CD4-positive, CD25-positive, alpha-beta regulatory T cell (primary cell): ENCODE measurements at places on chromosomes 3 and 15. TPM values are rescaled to one million over a fixed set of nuclear protein-coding genes. Genes with fewer than 3 reads are reported as not detected.

DNA sequence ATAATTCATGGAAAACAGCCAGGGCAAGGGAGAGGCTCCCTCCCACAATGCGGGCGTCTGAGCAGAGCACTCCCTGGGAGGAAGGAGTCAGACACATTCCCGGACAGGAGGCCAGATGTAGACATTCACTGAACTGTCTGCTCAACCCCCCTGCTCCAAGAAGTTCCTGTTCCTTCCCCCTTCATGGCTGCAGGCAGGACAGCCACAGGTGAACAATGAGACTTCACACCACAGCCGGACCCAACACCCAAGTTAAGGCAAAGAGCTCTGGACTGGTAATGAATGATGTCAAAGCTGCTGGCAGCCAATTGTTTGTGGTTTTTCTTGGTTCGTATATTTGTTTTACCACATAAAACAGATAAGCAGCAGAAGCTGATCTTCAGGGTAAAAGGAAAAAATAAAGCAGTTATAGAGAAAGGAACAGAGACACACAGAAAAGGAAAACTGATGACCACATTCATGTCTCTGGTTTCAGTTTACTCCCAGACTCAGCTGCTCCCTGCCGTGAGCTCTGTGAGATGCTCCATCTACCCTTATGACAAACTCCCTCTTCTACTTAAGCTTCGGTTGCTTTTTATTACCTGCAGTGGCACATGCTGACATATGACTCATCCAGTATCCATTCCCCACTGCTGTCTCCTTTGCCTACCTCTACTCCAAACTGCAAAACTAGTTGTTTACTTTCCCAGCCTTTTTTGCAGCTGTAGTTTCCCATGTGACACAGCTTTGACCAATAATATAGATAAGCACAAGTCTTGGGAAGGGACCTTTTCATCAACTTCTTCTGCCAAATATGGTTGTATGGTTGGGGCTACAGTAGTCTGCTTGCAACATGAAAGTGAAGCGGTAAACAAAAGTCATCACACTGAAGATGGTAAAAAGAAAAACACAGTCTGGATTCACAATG is 33.1 kb downstream of the DZIP1L start:
- no peak for DNase-seq

- DNase-seq = no peak
Observed at GRCh38 chr3:24062916-24063315, 117.8 kb downstream of the NR1D2 start.

DNA sequence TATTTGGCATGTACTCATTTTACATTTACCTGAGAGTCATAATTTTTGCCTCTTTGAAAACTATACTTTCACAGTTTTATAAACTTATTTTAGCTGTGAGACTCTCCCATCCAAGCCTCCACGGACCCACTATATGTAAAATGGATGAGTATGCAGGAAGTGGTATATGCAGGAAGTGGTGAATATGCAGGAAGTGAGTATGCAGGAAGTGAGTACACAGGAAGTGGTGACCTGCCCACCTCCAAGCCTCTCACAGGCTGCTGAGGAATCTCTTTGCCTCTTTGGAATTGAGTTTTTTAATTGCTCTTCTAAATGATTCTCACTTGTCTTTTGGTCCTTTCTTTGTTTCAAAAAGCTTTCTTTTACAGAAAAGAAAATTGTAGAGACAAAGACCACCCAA is 85.2 kb downstream of the KBTBD8 start:
- no peak for DNase-seq

RHOA gene
- 319 TPM for total RNA-seq

DNA sequence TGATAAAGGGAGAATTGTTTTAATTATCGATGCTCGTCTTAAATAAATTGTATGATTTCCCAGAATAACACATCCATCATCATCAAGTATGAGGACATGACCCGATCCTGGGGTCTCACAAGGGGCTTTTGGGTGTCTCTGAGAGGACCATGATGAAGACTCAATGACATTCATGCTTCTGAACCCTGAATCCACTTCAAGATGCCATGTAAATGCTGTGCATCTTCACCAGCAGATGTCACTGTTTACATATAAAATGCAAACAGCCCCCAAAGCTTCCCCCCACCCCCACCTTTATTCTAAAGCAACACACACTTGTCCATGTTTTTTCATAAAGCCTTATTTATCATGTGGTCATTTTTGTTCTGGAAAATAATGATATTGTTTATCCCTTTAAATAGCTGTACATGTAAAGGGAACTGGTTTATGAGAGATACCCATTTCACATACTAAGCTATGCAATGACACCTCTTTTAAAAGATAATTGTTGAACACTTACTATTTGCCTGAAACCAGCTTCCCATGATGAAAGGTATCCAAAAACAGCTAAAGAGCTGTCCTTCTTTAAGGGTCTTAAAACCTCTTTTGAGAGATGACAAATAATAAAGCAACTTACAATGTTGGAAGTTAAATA is 69.7 kb upstream of the UBE3A start:
- peak; percentile 3 for DNase-seq

SNTN gene
- total RNA-seq = not detected

DNA sequence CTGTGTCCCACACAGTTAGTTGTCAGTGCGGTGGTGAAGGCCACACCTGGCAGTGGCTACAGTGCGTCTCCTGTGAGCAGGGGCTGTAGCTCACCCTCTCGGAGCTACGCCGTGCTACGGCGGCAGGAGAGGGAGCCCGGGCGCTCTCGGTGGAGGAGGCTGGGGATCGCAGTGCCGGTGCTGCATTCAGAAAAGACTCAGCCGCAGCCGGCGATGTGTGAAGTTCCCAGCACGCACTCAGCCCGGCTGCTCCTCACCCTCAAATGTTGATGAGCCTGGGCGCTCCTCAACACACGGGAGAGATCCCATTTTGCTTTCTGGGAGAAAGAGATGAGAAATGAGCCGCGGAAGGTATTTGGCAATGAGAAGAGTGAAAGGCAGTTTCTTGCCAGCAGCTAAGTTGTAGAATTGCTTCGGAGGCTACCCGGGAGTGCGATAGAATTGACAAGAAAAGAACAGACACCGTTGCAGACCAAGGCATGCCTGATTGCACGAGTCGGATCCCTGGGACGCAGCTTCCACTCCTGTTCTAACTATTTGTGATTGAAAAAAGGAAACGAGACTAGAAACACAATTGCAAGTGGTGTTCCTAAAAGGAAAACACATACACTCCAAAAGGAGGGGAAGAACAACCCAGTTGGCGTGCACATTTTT is at the start of gene UNC13C:
TSS of gene UNC13C (plus strand) at position 189 of the 654 bp plus-strand sequence. CDS start 34,463 bp downstream, outside the sequence.
- no peak for DNase-seq

DNA sequence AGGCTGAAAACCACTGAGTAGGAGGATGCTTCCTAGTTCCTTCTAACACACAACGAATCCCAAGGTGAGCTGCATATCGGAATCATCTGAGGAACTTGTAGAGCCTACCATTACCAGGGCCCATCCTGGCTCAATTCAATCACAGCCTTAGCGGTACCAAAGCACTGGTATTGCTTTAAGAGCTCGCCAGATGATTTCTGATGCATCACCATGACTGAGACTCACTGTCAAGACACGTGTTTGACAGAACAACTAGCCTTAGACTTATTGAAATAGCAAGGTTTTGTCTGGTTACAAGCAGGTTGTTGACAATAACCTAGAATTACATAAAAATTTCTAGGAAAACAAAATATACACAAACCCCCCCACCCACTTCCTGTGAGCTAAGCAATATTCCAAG is 68.5 kb downstream of the CBLB start:
- no peak for DNase-seq

DNA sequence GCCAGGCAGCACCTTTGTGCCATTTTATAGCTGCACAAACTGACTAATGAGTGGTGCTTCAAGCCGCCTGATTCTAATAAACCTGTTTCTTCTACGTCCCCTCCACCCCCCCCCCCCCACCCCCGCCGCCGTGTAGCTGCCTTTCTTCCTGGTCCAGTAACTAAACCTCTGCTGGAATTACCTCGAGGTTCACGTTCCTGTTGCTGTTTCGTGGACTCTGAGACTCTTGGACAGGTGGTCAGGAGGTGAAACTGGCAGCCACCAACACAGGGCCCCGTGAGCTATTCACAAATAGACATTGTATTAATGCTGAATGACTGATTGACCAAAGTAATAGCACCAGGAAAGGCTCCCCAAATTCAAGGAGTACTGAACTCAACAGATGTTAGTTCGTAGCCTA is 73.9 kb downstream of the TRIM69 start:
- no peak for DNase-seq

GRCh38 chr3:135090020-135090717 is 295.1 kb downstream of the EPHB1 start:
- DNase-seq = no peak

DNA sequence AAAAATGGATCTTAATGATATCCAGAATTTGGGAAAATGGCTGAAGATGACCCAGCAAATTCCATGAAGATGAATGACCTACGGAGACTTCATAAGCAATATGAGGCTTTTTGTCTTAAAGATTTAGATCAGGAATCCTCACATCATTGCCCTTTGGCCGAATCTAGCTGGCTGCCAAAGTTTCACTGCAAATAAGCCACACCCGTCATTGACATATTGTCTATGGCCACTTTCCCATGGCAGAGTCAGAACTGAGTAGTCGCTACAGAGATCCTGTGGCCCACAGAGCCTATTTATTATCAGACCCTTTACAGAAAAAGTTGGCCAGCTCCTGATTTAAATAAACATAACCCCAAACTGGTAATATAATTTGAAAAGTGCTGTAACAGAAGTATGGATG is 307.4 kb upstream of the RARB start:
- DNase-seq = no peak

FGF12 gene
- total RNA-seq = not detected

- no peak for DNase-seq
Observed at GRCh38 chr15:57945616-57946015, 119.9 kb downstream of the ALDH1A2 start.

GOLGA6L10 gene
- 2.3 TPM for total RNA-seq

MRAS gene
- not detected for total RNA-seq

CLDN1 gene
- 0.39 TPM for total RNA-seq

IVD gene
- 40.2 TPM for total RNA-seq

NPAP1 gene
- not detected for total RNA-seq

ZBTB47 gene
- total RNA-seq = 0.49 TPM

C3orf70 gene
- total RNA-seq = not detected

GRCh38 chr3:67490658-67491057 is 163.8 kb downstream of the SUCLG2 start:
- DNase-seq = no peak

- no peak for DNase-seq
Observed at GRCh38 chr3:24048843-24049242, 103.8 kb downstream of the NR1D2 start.

LTF gene
- total RNA-seq = not detected

HCN4 gene
- total RNA-seq = not detected

DNA sequence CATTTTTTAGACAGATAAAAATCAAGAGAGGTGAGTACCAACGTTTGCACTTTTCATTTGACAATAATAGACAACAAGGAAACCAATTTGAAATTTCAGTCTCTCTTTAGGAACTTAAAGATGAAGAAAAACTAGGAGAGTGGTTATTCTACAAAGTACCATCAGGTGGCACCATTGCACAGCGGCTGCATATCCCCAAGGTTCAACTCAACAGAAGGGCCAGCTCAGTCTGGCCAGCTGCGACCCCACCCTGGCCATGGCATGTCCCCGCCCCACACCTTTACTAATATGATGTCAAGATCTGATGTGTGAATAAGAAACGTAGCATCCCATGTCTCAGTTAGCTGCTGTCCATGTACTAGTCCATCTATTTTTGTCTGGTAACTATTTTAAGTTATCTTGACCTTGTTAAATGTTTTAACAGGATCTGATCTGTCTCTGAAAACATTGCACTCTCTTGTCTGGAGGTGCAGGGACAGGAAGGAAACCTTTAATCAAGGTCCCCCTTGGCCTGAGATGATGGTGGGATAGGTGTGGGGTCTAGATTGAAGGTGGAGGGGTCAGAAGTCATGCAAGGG is 35.5 kb upstream of the CGNL1 start:
- DNase-seq = peak; percentile 52

DNA sequence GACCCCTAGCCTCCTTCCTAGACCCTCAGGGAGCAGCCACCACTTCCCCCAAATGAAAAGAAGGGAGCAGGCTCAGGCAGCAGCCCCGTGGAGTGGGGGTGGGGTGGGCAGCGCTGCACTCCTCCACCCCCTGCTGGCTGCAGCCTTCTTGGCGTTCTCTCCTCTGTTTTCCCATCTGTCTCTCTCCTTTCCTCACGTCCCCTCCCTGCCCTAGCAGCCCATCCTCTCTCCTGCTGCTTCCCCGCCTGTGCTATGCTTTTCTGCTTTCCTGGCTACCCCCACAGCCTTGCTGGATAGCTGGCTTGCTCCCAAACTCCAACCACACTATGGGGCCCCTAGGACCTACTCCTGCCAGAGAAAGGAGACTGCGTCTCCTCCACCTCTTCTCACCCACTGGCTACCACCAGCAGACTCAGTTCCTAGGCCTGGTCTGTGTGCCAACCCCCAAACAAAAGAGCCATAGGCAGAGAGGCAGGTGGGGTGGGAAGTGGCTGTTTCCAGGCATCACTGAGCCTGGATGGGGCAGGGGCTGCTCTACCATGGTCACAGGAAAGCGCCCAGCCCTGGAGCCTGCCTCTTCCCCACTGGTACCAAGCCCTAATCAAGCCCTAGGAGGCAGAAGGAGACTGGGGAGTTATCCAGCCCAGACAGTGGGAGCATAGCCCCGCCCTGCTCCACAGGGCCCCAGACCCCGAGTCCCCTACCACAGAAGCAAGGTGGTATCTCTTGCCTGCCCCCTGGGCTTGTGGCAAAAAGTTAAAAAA is 3.4 kb upstream of the DISP2 start:
- DNase-seq = no peak

DNA sequence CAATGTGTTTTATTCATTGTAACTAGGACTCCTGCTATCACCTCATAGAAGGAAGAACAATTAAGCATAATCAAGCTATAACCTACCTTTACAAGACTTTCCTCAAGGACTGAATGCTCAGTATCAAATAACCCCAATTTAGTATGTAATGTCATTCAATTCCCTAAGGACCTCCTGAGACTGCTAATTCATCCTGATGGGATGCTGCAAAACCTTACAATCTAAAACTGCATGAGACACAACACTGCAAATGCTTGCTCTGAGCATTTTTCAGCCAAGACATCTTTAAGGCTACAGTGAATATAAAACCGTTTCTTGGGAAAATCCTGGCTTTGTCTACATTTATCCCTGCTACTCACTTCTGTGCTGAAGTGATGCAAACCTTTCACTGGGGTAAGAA is 69.9 kb downstream of the RYK start:
- DNase-seq = no peak

TMEM158 gene
- total RNA-seq = 0.57 TPM

GRCh38 chr3:130507746-130508145 is 9.2 kb upstream of the COL6A6 start:
- no peak for DNase-seq

GRCh38 chr3:101036213-101036618 is 43.0 kb upstream of the ABI3BP start:
- no peak for DNase-seq

GPR176 gene
- not detected for total RNA-seq

- no peak for DNase-seq
Observed at GRCh38 chr3:143240886-143241285, 121.3 kb downstream of the CHST2 start.
